ENCODE measurements at places on chromosomes 4 and X.

- DNase-seq: no peak
Observed at GRCh38 chr4:74395633-74396032, 30.7 kb downstream of the EREG start.

DNA sequence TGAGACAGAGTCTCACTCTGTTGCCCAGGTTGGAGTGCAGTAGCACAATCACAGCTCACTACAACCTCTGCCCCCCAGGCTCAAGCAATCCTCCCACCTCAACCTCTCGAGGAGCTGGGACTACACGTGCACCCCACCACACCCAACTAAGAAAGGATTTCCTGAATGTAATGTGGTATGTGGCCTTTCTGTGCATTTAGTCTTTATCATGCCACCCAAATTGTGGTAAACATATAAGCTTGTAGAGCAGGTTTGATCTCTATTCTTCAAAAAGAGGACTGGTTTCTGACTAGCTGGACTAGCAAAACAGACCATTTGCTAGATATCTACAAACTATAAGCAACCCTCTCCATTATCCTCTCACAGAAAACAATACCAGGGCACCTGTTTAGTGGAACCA lies 33.6 kb downstream of the ELOVL6 start:
- DNase-seq: no peak

DNA sequence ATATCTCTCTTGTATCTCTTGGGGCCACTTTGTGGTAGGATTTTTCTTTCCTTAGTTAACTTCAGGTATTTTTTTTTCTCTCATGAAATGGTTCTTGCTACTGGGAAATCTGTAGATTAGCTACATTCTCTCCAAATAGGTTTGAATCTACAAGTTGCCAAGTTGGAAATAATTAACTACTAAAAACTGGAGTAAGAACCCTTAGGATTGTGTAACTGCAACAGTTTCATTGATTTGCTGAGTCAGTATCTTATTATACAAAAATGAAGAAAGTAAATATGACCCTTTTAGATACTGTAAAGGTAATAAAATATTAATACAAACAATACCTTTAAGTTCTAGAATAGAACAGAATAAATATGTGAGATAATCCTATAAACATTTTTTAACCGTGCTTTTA lies 327.9 kb downstream of the CXXC4 start:
- no peak for DNase-seq

DNA sequence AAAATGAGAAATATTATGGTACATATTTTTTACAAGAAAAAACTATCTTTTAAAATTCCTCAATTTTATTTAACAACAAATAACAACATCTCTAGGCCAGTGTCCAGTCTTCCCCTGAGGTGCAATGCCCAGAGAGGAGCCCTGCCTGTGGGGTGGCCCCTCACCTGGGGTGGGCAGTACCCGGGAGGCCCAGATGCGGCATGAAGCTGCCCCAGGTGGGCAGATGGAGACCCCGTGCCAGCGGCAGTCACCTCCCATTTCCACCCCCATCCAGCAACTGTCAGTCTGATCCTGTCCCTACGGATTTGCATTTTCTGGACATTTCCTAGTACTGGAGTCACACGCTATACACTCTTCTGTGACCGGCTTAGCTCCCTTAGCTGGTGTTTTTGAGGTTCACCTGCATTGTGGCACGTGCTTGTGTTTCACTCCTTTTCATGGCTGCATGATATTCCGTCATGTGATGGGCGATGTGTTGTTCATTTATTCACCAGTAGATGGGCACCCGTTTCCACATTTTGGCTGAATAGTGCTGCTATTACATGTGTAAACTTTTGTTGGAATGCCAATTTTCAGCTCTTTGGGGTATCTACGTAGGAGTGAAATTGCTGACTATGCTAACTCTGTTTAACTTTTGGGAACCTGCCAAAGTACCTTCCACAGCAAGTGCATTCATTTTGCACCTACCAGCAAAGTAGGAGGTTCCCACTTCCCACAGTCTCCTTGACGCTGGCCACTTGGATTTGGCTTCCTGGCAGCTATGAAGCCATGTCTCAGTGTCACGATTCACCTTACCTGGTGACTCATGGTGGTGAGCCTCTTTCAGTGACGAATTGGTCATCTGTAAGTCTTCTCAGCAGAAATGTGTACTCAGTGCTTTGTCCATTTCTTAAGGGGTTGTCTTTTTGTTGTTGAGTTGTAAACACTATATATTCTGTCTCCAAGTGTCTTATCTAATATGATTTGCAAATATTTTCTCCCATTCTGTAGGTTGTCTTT lies 11.7 kb upstream of the MAEA start:
- peak; percentile 32 for DNase-seq

GRCh38 chr4:1819816-1820215 lies 26.7 kb downstream of the FGFR3 start:
- no peak for DNase-seq

DNA sequence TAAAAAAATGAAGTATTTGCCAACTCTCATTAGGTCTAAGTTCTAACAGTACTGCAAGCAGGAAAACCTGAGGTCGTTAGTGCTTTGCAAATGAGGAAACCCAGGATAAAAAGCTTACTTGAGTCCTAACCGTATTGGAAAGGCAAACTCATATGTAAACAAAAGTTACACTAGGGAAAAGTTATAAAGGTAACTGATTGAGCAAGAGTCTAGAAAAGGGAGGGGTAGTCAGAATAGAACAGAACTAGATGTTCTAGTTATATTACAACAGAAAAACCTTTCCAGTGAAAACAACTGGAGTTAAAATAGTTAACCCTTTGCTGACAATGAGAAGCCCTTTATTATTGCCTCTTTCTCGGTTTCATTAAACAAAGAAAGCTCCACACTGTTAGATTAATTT lies 66.4 kb upstream of the MAOA start:
- no peak for DNase-seq

DNA sequence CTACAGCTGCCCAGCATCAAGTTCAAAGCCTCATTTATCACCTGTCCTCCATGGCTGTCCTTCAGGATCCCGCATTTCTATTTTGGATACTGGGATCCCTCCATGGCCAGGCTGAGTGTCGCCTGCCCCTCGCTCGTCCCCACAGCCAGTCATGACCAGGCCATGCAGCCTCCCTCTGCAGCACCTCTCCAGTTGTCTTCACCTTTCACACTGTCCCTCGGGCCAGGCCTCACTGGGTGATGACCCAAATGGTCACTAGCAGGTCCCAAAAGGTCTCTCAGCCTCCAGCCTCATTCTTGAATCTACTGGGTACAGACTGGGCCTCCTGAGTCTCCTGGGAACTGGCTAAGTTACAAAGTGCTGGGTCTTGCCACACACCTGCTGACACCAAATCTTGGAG lies 48.7 kb upstream of the HELT start:
- no peak for DNase-seq

GRCh38 chr4:170497689-170498088 lies 407.9 kb upstream of the AADAT start:
- no peak for DNase-seq

DNA sequence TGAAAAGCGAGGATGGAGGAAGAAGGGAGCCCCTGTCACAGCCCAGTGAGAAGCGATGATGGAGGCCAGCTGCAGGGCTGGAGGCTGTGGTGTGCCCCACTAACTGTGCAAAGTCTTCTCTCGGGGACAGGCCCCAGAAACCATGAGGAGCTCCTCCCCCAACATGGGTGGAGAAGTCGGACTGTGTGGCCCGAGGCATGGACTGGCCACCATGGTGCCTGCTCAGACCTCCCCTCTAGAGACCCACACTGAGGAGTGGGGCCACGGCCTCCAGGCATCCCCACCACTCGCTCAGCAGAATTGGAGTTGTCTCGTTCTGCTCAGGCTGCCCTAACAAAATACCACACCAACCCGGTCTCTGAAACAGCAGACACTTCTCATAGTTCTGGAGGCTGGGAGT lies 12.2 kb upstream of the PDE6B start:
- DNase-seq: no peak

GRCh38 chr4:48654015-48654664 lies 125.9 kb downstream of the FRYL start:
- DNase-seq: no peak

GRCh38 chr4:94757192-94758140 lies at the start of gene BMPR1B:
TSS of gene BMPR1B (plus strand) at chr4:94757955. CDS start at chr4:95104425, 346,470 bp downstream.
- no peak for DNase-seq

DNA sequence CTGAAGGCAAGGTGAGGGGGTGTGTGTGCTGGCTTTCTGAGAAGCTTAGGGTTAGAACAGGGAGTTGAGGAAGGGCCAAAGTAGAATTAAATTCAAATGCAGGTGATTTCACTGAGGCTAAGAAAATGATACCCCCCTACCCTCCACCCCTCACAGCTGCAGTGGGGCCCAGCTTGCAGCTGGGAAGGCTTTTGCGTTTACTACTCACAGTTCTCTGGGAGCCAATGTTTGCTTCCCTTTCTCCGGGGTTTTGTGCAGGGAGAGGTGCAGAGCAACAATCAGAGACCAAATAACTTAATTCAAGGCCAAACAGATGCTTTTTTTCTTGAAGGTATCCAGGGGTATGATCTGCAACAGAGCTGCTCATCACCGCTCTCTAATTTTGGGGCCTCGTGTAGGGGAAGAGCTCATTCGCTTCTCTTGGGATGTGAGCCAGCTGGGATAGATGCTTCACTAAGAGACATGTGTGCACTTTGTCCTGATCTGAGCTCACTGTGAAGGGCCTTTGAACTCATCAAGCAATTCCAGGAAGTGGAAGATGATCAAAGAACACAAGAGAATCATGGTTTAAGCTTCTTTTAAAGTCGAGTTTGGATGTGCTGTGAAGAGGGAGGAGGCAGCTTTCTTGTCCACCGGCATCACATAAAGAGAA lies 122.7 kb upstream of the C1GALT1C1 start:
- no peak for DNase-seq

DNA sequence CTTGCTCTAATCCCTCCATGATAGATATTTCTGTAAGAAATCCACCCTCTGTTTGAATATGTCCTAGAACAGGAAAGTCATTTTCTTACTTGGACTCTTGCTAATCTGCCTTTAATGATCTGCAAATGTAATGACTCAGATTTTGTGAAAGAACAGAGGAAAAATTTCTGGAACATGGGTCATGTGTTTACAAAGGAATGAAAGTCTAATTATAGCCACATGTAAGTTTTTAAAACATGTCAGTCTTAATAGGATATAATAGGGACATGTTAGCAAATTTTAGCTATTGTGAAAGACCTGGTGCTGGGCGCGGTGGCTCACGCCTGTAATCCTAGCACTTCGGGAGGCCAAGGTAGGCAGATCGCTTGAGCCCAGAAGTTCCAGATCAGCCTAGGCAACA lies 47.6 kb downstream of the GRK4 start:
- DNase-seq: no peak

DNA sequence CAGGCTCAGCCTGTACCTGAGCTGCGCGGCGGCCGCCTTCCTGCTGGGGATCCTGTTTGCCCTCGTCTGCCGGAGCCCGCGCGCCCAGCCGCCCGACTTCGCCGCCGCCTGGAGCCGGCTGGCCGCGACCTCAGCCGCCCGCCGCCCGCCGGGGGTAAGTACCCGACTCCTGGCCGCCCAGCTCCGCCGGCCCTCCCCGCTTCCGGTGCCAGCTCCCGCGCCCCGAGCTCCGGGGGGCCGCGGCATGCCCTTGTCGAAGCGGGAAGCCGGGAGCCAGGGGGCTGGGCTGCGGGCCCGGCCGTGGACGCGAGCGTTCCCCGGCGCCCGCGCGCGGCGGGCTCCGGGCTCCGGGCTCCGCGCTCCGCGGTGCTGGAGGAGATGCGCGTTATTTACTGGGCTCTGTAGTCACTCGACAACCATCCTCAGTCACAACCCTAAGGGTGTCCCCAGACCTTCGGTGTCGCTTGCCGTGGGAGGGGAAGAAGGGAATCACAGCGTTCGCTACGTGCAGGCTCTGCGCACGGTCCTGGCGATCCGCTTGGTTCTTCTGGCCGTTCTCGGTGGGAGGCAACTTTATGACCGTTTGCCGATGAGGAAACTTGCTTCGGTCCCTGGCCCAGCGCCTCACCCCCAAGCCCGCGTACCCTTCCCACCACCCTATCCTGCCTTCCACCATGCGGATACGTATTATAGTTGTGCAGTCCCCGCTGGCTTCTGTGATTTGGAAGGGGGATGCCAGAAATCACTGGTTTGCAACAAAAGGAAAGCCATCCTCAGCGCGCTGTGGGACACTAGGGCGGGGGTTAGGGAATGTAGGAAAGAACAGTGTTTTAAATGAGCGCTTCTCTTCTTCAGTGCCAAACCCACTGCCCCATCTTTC lies 944 bp downstream of the SNX25 start:
- DNase-seq: peak; percentile 13

All from CD4-positive, alpha-beta T cell treated with Interferon alpha-2 for 1 hour (primary cell).